ENCODE measurements at places on chromosomes 3 and 15.

DNA sequence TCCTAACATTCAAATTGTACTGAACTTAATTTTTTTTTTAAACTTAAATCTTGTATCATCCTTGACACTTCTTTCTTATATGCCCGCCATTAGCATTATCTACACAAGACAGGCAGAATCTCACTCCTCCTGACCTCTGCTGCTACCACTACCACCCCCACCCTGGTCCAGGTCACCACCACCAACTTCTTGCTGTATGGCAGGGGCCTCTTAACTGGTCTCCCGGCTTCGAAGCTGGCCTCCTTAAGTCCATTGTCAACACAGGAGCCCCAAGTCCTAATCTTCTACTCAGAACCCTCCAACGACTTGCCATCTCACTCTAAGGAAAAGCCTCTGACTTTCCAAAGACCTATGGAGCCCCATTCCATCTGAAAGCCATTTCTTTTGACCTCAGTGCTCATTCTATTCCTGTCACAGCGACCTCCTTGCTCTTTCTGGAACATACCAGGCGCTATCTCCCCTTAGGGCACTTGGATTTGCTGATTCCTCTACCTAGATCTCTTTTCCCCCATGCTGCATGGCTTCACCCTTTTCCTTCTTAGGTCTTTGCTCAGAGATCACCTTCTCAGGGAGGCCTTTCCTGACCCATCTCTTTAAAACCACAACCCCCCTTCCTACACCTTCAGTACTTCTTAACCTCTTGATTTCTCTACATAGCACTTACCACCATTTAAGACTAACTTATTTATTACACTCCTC, 2.6 kb downstream of the PRC1 start:
- no peak for DNase-seq

DNA sequence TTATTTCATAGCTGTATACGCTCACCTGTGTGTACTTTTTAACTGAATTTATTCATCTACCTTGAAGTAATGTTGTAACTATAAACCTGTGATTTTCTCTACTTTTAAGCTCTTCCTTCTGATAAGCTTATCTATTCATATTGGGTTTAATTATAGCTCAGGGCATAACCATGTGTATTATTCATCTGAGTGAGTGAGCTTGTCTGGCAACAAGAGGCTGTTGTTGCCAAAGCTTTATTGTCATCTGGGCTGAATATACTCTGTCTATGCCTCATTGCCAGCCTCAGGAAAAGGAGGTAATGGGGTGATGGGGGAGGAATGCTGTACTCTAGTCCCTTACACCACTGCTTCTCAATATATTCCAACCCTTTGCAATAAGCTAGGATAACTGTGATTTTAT, 292.4 kb downstream of the UBE2E2 start:
- DNase-seq = peak; percentile 4

DNA sequence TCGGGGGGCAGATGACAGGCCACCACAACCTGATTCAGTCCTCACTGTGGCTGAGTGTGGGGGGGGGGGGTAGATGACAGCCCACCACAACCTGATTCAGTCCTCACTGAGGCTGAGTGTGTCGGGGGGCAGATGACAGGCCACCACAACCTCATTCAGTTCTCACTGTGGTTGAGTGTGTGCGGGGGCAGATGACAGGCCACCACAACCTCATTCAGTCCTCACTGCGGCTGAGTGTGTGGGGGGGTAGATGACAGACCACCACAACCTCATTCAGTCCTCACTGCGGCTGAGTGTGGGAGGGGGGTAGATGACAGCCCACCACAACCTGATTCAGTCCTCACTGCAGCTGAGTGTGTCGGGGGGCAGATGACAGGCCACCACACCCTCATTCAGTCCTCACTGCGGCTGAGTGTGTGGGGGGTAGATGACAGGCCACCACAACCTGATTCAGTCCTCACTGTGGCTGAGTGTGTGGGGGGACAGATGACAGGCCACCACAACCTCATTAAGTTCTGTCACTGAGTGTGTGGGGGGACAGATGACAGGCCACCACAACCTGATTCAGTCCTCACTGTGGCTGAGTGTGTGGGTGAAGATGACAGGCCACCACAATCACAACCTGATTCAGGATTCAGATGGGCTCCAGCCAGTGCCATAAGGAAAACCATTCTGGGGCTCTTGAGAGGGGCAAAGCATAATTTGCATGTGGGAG, 16.9 kb downstream of the ZNF717 start:
- no peak for DNase-seq

- DNase-seq = peak; percentile 42
These were observed 107.6 kb downstream of the PEX5L start for GRCh38 chr3:179929091-179929529.

GRCh38 chr3:74409066-74409465, 205.4 kb downstream of the CNTN3 start:
- no peak for DNase-seq

GRCh38 chr3:108098003-108098370, 7.2 kb upstream of the CD47 start:
- no peak for DNase-seq

DNA sequence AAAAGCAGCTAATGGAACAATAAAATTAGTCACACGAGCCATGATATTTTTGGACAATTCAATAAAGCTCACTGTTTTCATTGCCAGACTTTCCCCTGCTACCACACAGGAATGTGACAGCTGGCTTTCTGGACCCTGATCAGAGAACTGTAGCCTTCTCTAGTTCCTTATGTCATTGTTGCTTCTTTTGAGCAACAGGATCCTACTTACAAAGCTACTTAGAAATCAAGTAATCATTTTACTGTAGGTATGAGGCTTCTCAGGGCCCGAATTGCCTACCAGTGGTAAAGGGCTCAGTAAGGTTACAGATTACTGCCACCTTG, 94.3 kb upstream of the AADACL2 start:
- DNase-seq = no peak

DNA sequence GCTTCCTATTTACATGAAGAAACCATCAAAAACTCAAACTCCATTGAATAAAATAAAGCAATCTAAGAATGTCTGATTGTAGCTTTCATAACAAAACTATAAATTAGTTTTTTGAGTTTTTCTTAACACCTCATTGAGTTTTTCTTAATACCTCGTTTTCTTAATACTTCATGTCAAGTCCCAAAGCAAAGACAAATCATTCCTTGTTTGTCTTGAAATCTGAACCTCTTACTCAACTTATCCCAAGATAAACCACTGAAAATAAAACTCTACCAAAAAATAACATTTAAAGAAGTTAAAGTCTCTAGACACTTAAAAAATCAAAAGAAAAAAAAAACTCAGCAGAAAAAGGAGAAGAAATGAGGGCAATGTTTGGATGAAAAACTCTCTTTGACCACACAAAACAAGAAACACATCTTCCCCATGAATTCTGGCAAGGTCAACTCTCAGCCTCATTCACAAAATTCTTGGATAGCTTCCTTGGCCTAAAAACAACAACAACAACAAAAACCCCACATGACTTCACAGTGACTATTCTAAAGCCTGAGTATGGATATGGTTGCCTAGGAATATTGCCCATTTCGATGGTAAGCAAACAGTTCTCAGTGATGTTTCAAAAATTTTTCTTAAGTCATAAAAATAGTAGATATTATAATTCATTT, 38.2 kb downstream of the TMCC1 start:
- DNase-seq = peak; percentile 20

DNA sequence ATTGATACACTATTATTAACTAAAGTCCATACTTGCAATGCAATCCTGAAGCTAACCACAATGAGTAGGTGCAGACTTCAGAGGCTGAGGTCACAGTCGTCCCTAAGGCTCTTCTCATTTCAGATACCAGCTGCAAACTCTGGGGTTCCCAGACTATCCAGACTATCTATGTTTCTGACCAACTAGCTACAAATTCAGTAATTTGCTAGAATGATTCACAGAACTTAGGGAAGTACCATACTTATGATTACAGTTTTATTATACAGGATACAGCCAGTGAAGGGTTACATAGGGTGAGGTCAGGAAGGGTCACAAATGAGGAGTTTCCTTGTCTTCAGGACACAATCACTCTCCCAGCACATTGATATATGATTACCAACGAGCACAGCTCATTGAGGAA, 36.5 kb downstream of the PPM1L start:
- no peak for DNase-seq

- peak; percentile 62 for DNase-seq
These were observed 43.1 kb downstream of the PDE8A start for GRCh38 chr15:85024509-85025336.

DNA sequence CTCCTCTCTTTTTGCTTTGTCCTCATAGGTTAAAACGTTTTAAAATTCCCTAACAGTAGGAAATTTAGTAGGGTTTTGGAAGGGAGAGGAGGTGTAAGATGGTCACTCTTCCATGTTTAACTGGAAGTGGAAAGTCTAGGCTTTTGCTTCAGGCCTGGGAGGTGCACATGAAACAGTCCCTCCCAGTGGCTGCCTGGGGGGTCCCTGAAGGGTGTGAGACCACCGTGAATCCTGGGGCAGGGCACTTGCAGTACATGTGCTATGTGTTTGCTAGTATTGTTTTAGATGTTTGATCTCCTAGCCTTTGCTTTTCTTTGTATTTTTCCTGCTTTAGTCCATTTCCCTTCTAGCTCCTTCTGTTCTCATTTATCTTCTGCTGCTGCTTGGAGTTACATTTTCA, 178.5 kb downstream of the THSD4 start:
- no peak for DNase-seq

GRCh38 chr3:7667774-7668173, 806.9 kb downstream of the GRM7 start:
- DNase-seq = no peak

DNA sequence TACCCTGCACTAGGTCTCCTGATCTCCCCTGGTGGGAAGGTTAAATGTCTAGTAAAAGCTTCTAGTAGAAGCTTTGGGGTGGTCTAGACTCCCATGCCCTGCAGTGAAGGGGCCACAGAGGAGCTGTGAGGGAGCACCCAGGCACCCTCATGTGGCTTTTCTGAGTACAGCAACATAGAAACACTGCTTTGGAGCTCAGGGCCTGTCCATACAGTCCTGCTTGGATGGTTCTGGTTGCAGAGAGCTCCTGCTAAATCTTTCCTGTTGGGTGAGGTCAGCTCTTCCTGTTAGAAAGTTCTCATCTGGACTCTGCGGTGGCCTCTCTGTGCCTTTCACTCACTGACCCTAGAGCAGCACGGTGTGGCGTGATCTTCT, 47.8 kb downstream of the GPD1L start:
- peak; percentile 22 for DNase-seq

DNA sequence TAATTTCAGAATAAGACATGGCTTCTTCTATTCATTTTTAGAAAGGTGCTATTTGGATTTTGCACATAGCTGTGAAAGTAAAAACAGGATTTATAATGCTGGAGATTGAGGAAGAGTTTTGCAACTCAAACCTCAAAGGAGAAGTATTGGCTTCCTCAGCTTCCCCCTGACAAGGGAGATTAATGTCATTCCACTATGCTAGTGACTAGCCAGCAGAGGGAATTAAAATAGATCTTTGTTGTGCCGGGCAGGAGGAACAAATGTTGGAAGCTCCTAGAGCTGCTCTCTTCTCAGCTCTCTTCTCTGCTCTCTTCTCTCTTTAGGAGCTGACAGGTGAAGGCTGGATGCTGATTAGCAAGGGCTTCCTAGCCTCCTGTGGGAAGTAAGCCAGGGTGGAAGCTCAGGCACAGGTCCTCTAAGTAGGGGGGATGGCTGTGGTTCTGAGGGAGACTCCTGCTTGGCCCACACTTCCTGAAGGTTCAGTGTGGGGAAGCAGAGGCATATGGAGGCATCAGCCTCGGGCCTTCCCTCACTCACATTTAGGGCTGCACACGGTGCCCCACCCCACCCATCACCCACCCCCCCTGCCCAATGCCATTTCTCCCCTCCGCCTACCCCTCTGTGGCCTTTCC, 29.6 kb downstream of the CX3CR1 start:
- no peak for DNase-seq

- no peak for DNase-seq
These were observed 6.0 kb downstream of the KIF9 start for GRCh38 chr3:47276558-47276957.

DNA sequence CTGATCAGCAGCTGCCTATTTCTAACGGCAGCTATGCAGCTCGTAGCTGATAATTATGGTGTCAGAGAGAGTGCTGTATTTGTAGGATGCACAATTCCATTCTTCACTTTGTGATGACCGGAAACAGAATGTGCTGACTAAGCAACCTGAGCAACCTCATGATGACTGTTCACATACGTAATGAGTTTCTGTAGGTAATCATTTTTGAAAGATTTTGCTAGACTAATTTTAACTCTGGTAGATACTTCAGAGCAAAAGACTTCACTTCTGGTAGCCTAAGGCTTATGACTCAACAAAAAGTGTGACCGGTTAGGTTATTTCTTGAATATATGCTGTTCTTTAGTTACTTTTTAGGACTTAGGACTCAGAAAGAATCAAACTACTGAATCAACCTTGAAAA, 567.7 kb downstream of the NAALADL2 start:
- DNase-seq = no peak

DNA sequence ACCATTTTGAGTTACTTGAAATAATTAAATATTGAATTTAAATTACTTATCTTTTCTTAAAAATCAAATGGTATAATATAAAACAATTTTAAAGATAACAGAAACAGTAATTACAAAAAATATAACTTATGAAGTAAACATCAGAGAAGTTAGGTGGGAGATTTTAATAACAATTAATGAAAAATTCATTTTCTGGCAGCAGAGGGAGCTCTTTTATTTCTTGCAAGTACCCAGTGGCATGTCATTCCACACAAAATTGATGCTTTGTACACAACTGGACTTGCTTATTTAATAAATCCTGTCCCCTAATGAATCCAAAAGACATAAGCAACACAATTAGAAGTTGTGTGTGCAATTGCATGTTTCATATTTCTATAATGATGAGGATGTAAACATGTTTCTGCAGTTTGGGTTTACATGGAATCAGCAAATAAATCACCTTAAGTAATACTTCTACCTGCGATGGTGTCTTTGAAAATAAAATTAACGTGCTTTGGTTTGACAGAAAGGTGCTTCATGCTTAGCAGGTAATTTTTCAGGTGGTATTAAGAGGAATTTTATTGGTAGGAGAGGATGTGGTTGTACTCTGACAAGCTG, 861.3 kb downstream of the ZPLD1 start:
- DNase-seq = no peak

DNA sequence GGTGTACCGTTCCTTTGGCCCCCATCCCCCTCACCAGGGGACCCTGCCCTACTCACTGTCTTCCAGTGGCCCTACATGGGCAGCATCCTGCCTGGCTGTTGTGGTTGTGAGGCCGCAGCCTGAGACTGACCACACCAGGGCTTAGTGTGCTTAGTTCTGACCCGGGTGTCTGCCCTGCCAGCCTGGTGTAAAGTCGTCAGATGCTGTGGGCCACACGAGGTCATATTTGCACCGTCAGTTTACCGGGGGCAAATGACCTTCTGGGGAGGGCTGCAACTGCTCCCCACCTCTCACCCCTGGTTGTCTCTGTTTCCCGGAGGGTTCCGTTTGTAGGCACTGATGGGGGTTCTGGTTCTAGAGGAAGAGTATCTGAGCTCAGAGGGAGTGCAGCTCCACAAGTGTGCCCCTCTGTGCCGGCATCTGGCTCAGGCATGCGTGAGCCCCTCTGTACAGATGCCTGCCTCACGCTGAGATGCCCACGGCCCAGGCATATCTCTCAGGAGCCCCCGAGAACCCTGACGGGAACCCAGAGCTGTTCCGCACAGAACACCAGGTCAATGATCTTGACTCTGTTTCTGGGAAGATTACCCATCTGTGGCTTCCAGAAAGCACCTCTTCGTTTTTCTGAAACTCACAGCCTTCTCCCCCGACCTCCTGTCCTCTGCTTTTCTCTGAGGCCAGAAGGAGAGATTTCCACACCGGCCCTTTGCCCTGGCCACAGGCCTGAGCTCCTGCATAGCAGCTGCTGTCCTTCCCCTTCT, 19.2 kb downstream of the KLF13 start:
- DNase-seq = no peak
